T-helper 2 cell (primary cell): ENCODE measurements at places on chromosomes 4 and X.

DNA sequence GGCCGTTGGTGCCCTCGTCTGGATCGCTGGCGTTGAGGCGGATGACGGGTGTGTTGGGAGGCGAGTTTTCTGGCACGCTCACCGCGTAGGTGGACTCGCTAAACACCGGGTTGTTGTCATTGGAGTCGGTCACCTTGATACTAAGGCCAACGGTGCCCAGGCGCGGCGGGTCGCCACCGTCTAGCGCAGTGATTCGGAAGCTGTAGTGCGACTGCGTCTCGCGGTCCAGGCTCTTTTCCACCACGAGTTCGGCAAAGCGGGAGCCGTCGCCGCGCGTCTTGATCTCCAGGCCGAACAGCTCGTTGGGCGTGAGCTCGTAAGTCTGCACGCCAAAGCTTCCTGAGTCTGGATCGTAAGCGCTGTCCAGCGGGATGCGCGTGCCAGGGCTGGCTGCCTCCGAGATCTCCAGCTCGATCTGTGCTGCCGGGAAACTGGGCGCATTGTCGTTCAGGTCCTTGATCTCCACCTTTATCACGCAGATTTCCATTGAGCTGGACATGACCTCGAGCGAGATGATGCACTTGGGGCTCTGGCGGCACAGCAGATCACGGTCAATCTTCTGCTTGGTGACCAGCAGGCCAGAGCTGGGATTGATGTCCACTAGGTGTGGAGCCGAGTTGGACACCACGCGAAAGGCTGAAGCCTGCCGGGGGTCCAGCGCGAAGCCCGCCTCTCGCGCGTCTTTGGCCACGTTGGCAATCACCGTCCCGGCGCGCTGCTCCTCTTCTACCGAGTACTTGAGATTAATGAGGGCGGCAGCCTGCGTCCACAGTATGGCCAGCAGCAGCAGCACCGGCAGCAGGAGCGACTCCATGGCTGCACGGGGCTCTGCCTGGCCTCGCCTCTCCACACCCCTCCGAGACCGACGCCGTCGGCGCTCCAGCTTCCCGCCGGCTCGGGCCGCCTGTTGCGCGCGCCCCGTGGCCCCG lies 2.0 kb downstream of the PCDH19 start:
- DNase-seq, result no peak

DNA sequence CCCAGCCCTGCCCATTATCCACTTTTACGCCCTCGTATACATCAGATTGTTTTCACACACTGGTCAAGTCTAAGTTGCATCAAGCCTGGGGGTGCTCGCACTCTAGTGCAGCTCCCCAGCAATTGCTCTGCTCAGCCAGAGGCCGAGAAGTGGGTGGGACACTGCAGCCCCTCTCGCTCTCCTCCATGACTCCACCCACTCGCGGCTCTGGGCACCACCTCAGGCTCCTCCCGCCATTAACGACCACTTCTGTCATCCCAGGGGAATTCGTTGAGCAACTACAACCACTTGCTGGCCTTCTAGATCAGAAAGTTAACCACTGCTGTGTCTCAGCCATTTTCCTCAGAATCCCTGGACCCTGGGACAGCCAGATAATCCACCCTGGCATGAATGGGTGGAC lies 53.6 kb downstream of the ETNPPL start:
- no peak for DNase-seq

GRCh38 chr4:11418610-11419009 lies 10.1 kb downstream of the HS3ST1 start:
- no peak for DNase-seq

DNA sequence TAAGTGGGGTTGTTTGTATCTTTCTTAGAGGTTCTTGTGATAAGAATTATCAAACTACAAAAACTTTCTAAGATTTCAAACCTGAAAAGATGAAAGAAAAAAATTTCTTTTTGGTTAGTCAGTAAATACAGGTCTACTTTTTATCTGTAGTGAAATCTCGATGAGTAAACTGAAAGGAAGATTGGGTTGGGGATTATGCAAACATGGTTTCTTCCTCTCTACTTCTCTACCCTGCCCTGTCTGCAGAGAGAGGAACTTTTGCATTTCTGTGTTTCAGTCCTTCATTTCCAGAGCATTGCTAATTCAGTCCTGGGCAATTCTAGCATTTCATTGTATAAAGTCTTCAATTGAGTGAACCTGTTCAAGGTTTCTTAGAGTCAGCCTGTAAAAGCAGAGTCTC lies 51.6 kb upstream of the IL2 start:
- no peak for DNase-seq

GRCh38 chr4:32569861-32570260 lies 1849.7 kb downstream of the PCDH7 start:
- no peak for DNase-seq

DNA sequence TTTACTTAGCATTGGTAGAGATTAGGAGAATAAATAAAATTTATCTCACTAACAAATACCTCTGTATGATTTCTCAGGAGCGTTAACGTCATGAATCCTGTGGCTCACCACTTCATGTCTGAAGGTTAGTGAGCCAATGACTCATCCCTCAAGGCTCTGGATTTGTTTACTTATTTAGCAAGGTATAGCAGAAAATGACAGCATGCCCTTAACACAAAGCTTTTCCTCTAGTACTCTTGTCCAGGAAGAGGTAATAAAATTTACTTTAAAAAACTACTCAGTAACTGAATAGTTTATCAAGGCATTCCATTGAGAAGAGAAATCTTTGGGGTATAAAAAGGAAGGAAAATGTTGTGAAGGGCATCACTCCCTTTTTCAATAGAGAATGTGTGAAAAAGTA lies 823.8 kb downstream of the CCSER1 start:
- DNase-seq, result no peak

DNA sequence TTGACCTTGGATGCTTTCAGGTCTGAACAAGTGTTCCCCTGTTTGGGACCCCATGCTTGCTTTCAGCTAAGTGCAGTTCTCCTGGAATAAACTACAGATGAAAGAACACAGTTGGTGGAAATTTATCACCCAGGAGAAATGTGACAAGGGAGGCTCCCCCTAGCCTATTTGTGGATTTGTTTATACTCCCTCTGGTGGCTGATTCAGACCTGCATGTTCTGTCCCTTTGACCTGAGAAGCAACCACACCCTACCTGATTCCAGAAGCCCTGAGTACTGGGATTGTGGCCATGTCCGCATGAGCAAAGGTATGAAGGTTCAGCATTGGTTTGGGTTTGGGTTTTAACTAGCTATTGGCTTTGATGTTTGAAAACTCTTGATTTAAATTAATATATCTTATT lies 440.9 kb downstream of the MID1IP1 start:
- DNase-seq, result no peak

- DNase-seq, result no peak
These were observed 8.9 kb upstream of the IRAK1 start for GRCh38 chrX:154028502-154029184.
